ENCODE measurements at places on chromosomes 5 and 9.

- no peak for DNase-seq
Measured at GRCh38 chr9:111036429-111036789, 1.9 kb downstream of the LPAR1 start.

GRCh38 chr9:82764061-82764668 is 298.8 kb downstream of the RASEF start:
- no peak for DNase-seq

DNA sequence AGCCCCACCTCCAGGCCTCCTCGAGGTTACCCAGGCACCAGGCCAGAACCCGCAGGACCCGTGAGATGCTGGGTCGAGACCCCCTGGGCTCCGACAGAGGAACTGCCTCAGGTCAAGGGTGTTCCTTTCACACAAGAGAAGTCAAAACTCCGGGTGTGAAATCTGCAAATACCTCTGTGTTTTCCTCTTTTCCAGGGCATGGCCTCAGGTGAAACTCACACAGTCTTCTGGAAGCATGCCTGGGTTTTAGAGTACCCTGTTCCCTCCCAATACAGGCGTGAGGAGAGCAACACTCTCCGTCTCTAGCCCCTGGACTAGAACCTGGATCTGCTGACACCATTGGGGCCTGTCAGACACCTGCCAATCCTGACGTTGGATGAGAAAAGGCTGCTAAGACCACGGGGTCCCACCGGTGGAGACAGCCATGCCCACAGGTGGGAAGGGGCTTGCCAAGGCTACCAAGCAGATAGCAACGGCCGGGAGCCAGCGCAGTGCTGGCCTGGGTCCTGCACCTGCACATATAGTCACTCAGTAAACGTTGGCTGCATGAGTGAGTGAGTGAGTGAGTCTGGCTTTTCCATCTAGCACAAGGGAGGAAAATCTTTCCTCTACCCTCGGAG is 182.0 kb upstream of the PPP1R26 start:
- no peak for DNase-seq

GRCh38 chr5:177131019-177131320 is 2.6 kb upstream of the NSD1 start:
- no peak for DNase-seq

DNA sequence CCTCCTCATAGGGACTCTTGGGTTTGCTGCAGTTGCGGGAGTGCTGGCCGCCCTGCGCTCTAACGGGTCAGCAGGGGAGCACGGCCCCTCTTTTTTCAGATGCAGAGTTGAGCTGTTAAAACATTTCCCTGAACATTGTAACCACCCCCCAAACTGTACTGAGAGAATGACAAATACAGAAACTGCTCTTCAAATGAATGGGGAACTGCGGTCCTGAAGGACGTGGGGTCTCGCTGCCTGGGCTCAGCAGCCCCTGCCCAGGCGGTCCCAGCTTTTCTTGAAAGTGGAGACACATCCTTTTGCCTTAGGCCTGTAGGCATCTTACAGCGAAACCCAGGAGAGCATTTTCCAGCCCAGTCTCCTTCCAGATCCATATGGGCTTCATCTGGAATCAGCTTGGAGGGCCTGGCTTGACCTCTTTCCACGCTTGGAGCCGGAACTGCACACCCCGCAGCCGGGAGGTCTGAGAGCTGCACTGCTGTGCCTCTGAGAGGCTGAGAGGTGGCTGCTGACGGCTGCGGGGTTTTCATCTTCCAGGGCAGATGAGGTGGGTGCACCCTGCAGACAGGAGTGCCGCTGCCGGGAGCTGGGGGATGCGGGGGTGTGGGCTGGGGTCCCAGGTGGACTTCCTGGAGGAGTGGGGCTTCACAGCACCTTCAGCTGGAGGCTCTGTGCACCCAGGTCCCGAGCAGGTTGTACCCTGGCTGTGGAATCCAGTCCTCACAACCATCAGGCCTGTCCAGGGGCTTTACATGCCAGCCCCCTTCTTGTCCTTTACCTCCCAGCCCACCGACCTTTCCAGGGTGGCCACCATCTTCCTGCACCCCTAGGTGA is 1.2 kb upstream of the AGPAT2 start:
- no peak for DNase-seq

DNA sequence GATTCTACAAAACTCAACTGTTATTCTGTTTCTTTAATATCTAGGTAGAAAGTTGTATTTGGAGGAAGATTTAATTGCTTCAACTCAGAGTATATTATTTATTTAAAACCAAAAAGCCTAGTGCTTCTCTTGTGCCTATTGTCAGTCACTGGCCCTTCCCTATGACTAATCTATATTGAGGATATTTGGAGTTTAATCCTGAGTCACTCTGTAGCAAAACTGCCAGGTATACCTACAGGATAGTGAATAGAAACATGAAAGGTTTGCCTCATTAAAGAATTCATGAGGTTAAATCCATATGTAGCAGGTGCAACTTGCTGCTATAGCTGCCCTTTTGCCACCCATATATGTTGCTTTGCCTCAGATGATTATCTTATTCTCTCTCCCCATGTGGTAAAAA is 15.1 kb downstream of the PLK2 start:
- DNase-seq, result no peak

DNA sequence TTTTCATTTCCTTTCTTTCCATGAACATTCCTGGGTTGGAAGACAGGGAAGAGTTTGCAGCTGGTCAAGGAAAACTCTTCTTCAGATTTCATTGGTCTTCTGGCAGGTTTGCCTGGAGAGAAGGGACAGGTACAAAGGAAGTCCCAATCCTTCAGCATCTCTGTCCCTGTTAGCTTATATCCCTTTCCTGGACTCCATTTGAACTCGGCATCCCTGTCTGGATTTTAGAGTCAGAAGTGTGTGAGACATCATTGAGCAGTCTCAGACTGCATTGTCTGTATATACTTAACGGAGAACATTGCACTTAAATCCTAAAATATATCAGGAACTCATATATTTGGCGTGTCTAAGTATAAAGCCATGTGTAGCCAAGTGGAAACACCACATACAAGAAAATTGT is 54.9 kb downstream of the ADGRV1 start:
- DNase-seq, result no peak

DNA sequence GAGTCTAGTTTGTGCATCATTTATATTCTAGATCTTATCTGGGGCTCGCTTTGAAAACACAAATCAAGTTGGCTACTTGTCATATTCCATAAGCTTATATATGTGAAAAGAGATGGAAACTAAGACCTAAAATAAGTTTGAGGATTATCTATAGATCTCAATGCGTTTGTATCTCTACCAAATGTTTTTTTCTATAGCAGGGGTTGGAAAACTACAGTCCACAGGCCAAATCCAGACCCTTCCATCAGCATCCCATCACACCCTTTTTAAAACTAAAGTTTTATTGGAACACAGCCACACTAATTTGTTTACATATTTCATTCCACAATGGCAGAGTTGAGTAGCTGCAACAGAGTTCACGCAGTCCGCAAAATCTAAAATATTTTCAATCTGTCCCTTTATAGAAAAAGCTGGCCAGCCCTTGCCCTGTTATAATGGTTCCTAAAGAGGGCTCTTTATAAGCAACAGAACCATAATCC is 230.0 kb downstream of the ADAMTSL1 start:
- no peak for DNase-seq

GRCh38 chr9:134889386-134890154 is 9.0 kb downstream of the FCN2 start:
- DNase-seq, result no peak

DNA sequence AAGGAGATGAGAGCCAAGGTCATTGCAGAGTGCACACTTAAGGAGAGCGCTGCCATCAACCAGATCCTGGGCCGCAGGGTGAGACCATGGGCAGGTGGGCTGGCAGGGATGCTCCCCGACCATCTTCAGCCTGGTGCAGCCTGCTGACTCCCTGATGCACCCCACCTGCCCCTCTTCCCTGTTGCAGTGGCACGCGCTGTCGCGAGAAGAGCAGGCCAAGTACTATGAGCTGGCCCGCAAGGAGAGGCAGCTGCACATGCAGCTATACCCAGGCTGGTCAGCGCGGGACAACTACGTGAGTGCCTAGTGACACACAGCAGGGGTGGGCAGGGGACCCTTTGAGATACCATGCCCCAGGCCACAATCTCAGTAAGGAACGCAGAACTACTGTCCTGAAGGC is 28.3 kb downstream of the TCF7 start:
- DNase-seq, result no peak

DNA sequence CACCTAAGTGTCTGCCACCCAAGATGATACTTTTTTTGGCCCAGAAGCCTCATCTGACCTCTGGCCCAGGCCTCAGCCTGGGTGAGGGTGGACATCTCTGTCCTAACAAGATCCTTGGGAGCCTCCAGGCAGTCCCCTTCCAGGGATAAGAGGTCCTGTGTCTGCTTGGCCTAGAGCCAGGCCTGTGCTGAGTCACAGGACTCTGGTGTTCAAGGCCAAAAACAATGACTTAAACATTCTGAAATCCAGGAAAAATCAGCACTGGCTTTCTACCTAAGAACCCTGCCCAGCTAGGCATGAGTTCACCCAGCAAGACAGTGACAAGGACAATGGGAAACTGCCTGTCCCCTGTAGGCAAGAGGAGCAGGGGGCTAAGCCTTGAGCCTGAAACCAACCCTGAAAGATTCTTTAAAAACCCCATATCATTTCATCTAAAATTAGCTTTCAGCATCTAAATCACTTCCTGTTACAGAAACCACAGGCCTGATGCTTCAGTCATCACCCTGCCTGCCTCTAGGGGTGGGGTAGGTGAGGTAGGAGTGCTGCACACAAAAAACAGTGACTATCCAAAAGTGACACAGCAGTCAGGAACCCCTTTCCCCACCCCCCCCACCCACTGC is 29.9 kb downstream of the CSF2 start:
- peak; percentile 24 for DNase-seq

DNA sequence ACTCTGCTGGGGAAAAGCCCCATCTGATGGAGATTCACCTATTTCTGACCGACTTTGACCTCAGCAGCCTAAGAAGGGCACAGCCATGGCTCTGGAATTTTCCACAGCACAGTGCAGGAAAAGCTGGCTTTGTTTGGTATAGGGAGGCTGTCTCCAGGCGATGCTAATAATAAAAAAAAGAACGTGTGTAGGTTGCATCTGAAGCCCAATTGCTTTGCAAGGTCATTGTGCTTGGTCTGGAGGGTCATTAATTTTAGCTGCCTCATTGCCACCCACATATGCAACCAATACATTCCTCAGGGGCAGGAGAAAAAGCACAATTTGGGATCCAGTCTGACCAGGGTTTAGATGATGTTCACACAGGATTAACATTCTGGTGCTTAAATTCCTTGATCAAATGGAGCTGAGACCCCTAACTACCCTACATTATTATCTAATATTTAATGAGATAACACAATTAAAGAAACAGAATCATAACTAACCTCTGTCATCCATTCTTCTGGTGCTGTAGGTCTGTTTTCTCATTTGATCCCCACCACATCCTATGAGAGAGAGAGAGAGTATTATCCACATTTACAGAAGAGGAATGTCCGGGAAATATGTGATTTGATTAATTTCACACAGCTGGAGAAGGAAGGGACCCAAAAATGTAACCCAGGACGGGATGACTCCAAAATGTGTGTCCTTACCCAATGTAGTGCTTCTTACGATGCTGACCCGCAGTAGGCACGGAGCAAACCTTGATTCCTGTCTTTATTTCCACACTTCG is 175.9 kb downstream of the RFK start:
- no peak for DNase-seq
